ENCODE measurements at places on chromosomes 1 and 21. TPM values are rescaled to one million over a fixed set of nuclear protein-coding genes. Genes with fewer than 3 reads are reported as not detected.

GRCh38 chr1:160244209-160244608, 18.1 kb downstream of the DCAF8 start:
- DNase-seq, result no peak

DNA sequence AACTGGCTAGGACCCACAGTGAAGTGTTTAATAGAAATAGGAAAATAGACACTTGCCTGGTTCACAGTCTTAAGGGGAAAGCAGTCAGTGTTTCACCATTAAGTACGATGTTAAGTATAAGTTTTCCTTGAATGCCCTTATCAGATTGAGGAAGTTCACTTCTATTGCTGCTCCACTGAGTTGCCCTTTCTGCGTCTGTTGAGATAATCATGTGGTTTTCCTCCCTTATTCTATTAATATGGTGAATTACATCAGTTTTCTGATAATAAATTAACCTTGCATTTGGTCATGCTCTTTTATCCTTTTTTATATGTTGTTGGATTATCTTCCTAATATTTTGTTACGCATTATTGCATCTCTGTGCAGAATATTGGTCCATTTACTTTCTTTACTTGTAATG, 21.4 kb downstream of the UTS2 start:
- DNase-seq, result no peak

DNA sequence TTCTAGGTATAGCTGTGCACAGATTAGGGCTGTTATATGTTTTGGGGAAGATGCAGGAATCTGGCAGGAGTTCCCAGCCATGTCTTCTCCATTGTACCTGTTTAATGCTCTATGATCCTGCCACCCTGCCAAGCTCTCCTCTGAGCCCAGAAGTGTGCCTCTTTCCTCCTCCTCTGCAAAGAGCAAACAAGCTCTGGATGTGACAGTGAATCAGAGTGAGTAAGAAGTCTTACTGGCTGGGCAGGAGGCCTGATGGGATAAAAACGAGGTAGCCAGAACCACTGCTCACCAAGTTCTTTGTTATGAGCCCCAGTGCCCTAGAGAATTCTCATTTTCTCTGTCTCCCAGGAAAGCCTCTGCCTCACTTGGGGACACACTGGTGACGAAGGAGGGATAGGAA, 69.0 kb downstream of the BRINP2 start:
- no peak for DNase-seq

DNA sequence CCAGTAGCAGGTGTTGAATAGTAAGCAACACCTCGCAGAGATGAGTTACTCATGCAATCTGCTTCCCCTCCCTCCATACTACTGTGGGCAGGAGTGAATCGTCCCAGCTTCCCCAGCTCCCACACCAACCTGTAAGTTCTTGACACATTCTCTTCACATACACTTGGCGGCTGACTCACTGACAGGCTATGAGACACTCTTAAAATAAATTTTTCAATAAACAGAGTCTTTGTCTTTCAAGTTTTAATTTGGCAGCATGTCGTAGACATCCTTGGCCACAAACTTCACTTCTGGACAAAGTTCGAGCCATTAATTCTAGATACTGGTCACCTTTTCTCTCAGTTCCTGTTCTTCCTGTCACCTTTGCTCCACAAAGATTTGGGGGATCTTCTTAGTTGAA, 290.7 kb downstream of the TM2D1 start:
- DNase-seq, result peak; percentile 49

Gene HP1BP3
- total RNA-seq, result 153 TPM

Gene KRTAP12-2
- total RNA-seq, result not detected

Gene ANKRD45
- total RNA-seq, result 0.23 TPM

Gene FUCA1
- total RNA-seq, result 21.6 TPM

GRCh38 chr1:233885196-233885920, 19.1 kb upstream of the SLC35F3 start:
- peak; percentile 84 for DNase-seq

GRCh38 chr1:110205156-110205555, 5.0 kb upstream of the KCNC4 start:
- DNase-seq, result no peak

Gene GPR3
- total RNA-seq, result 2.0 TPM

- no peak for DNase-seq
These were observed 16.5 kb upstream of the PIGV start for GRCh38 chr1:26771285-26771642.

DNA sequence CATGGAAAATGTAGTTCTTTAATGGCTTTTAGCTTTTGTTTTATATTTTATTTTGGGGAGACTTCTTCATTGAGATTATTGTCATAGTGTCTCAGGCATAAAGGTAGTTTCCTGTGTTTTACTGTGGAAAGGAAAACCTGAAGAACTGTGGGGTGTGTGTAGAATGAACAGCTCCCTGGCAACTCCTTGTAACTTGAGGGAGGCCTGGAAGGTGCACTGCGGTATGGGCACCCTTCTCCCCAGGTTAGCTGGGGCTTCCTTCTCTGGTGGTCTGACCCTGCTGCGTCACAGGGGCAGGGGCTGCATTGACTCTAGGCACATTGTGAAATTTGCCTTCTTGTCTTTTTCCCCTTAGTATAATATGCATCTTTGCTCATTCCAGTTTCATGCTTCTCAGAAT, 1.7 kb downstream of the ATP1B1 start:
- no peak for DNase-seq

Gene NOS1AP
- not detected for total RNA-seq

DNA sequence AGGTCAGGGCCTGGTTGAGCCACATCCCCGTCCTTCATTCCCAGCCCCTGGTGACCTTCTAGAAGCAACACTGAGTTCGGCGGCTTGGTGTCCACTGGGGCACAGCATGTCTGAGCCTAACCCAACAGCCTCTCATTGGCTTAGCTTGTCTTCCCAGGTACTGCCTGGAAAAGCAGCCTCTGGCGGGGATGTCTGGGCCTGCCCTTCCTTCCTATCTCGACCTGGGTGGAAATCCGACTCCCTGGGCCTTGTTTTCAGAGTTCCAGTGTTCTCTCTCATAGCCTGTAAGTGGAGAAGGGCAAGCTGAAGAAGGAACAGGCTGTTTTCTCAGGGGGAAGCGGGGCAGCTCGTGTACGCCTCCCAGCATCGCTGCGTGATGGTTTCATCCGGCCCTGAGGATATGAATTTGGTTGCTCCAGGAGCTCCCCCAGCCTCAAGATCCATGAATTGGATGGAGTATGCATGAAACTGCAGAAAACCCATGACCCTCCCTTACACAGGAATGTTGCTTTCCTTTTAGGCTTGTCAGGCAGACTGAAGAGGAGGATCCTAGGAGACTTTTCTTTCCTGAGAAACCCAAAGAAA, 116.5 kb upstream of the IRF2BP2 start:
- DNase-seq, result no peak

DNA sequence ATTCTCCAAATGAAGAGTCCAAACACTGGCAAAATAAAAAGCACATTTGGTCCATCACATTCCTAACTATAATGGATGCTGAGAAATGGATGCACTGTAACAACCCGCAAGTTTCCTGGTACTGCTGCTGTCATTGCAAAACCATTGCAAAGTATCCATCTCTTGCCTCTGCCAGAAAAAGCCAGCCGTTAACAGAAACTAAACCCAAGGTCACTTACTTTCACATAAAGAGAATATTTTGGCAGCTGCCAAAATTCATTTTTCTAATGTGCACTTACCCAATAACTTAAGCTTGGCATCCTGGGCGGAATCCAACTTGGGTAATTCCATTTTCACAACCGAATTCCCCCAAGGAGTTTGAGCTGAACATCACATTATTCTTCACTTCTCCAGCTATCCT, 77.0 kb upstream of the LRRC8D start:
- DNase-seq, result no peak

- DNase-seq, result peak; percentile 22
These were observed 1.8 kb upstream of the FCRL6 start for GRCh38 chr1:159800177-159800930.

DNA sequence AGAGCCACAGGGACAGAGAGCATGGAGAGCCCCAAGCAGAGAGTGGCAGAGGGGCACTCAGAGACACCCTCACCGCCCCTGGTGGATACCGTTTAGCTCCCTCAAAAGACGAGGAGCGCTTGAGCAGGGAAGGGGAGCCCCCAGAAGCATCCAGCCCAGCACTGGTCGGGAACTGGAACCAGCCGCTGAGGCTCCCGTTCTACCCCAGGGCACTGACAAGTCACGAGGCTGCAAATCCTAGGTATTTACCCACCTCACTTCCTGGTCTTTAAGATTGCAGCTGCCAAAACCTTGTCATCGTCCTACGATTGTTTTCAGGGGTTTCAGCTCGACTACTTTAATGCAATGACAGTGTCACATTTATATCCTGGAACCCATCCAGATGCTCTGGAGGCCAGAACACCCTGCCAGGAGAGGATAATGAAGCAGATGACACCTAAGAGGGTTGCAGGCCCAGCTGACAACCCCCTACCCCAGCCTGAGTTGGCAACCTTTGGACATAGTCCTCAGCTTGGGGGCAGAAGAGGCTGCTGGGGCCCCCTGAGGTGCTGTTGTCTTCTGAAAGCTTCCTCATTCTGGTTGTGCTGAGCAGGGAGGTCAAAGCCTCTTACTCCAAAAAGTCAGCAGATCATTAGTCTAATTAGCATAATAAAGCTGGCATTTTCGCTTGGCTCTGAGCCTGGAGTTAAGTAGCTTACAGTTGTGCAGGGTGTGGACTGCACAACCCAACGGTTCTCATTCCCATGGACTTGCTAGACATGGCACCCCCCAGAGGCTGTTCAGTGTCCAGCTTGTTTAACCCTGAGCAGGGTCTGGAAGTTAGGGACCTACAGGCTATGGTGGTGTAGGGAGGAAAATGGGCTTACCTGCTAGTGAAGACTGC, 20.6 kb upstream of the BACE2 start:
- DNase-seq, result no peak

GRCh38 chr1:94876362-94876761, 50.5 kb downstream of the CNN3 start:
- DNase-seq, result peak; percentile 27

- no peak for DNase-seq
These were observed 515.6 kb downstream of the NEGR1 start for GRCh38 chr1:71766748-71767147.

DNA sequence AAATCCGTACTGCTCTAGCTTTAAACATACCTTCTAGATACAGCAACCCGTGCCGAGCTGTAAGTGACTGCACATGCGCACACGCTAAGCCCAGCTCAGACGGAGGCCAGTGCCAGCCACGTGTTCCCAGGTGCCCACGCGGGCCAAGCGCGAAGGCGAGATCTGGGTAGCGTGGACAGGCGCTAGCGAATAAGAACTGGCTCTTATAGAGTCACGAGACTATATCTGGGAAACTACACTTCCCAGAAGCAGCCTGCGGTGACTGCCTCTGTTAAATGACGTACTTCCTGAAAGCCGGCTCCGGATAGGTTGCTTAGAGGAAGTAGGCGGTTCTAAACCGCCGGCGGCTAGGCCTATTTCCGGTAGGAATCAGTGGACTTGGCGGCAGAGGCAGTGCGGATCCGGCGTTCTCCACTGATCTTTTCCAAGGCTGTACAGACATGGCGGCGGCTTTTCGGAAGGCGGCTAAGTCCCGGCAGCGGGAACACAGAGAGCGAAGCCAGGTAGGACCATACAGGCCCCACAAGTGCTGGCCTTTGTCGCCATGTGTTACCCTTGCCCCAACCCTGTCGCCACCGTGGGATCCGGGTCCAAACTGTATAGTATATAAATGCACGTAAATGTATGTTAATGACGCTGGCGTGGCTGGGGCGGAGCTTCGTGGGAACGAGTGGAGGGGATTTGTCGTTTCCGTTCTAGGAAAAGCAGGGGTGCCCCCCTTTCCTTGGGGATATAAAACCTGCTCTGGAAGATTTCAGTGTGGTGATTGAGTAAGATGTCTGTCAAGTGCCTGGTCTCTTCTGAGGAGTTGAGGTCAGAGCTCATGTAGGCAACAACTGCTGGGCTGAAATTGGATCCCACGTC, at the start of gene UTP11:
Gene UTP11 (plus strand): TSS at position 372 of the 864 bp plus-strand sequence. CDS start 69 bp downstream, at position 441.
- peak; percentile 97 for DNase-seq

Gene RHCE
- total RNA-seq, result 0.65 TPM

DNA sequence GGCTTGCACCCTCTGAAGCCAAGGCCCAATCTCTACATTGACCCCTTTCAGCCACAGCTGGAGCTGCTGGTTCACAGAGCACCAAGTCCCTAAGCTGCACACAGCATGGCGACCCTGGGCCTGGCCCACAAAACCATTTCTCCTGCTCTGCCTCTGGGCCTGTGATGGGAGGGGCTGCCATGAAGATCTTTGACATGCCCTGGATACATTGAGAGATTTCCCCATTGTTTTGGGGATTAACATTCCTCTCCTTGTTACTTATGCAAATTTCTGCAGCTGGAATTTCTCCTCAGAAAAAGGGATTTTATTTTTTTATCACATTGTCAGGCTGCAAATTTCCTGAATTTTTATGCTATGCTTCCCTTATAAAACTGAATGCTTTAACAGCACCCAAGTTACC, 235.8 kb downstream of the COL11A1 start:
- DNase-seq, result no peak

Gene ELF3
- 9.9 TPM for total RNA-seq

GRCh38 chr1:103106426-103107341, 1.6 kb downstream of the COL11A1 start:
- no peak for DNase-seq

Gene CCDC190
- 2.7 TPM for total RNA-seq

- no peak for DNase-seq
These were observed 29.1 kb downstream of the DNAJC11 start for GRCh38 chr1:6672558-6672957.

DNA sequence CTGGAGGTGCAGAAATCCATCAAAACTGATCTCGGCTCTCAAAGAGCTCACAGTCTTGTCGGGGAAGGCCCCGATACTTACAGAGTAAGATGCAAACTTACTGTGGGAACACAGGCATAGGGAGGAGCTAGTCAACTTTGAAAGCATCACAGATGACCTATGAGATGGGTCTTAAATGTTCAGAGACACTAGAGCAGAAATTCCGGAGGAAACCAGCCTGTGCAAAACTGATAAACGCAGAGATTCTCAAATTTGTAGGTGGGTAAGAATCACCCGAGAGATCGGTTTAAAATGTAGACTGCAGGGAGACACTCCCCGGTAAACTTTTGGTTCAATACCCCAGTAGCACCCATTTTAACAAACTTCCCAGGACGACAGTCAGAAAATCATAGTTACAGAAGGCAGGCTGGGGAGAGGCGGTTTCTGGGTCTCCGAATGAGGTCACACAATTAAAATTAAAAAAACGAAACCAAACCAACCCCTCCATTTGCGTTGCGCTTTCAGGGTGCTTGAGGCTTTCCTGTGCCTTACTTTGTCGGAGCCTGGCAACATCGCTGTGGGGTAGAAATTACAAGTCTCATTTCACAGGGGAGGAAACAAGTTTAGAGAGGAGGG, 755 bp upstream of the THRAP3 start:
- peak; percentile 29 for DNase-seq

Data from Daoy (cell line).